HFF-Myc (cell line): ENCODE measurements at places on chromosomes 5 and 9.

DNA sequence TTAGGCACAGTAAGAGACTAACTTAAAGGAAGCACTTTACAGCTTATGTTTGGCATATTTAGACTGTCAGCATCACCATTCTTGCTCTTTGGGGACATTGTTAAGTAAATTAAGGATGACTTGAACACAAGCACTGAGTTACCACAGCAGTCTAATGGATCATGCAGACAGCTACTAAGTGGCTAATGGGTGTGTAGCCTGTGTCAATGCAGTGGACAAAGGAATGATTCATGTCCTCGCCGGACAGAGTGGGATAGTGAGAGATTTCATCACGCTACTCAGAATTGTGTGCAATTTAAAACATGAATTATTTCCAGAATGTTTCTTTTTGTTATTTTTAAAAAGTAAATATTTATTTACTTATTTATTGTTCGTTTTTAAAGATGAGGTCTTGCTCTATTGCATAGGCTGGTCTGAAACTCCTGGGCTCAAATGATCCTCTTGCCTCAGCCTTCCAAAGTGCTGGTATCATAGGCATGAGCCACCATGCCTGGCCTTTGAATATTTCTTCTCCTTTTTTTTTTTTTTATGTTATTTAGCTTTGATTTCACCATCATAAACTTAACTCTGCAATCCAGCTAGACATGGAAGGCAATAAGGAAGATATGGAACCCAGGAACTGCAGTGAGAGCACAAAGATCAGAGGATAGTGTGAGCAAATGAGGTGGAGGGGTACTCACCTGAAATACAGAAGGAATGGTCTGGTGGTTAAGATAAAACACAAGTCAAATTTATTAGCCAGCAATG, 53.0 kb upstream of the KLF4 start:
- no peak for DNase-seq

GRCh38 chr5:163614787-163615186, 109.4 kb downstream of the MAT2B start:
- no peak for DNase-seq

GRCh38 chr5:140855772-140856674, at the start of gene PCDHA10:
PCDHA10 (plus strand) TSS chr5:140855897; CDS start chr5:140856049, 152 bp downstream.
- no peak for DNase-seq

DNA sequence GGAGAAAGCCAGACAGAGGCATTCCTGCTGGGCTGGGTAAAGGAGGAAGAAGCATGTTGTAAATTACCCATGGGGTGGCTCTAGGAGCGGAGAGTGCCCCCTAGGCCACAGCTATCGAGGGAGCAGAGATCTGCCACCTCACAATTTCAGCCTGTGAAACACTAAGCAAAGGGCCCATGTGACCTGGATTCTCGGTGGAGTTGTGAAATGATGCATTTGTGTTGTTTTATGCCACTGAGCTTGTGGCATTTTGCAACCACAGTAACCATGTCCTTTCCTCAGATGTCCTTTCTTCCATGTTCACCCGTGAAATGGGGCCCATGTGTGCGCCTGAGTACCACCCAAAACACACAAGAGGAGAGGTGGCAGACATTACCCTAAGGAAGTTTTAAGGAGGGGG, 159.3 kb downstream of the SYK start:
- no peak for DNase-seq

DNA sequence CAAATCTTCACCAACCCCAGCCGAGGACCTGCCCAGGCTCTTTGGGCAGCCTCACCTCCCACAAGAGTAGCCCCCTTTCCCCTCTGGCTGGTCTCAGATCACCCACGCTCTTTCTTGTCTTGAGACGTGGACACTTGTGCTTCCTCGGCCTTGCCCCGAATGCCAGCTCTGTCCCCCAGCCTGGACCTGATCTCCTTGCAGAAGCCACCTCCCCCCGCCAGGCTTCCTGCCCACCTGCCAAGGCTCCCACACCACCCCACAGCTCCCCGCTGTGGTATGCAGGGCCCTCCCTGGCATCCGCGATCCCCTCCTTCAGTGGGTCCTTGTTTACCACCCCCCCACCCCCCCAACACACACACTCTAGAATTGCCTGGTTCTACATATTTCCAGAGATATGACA, 133.7 kb downstream of the ROR2 start:
- no peak for DNase-seq

- DNase-seq = no peak
Measured at GRCh38 chr9:4298255-4299004, 1.4 kb downstream of the GLIS3 start.

DNA sequence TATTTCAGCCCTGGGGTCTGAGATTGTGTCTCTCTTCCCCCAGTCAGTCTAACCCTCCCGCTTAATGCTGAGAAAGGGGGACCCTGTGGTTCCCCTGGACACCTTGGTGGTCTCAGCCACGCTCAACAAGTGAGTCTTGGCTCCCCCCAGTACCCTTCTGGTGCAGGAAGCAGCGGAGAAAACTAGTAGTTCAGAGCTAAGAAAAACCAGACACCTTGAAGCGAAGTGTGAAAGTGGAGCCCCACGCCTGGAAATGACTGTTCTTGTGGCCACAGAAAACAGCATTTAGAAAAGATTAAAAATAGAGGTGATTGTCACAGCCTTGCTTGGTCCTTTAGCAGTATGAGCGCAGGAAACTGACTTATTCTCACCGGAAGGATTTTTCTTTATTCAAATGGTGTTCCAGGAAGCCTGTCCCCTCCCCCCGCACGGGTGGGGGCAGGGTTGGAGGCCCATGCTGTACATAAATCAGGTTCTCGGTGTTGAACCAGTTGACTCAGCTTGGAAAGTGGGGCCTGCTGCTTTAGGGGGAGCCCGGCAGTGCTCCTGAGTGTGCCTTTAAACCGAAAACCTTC, 8.1 kb downstream of the ARPC5L start:
- no peak for DNase-seq

DNA sequence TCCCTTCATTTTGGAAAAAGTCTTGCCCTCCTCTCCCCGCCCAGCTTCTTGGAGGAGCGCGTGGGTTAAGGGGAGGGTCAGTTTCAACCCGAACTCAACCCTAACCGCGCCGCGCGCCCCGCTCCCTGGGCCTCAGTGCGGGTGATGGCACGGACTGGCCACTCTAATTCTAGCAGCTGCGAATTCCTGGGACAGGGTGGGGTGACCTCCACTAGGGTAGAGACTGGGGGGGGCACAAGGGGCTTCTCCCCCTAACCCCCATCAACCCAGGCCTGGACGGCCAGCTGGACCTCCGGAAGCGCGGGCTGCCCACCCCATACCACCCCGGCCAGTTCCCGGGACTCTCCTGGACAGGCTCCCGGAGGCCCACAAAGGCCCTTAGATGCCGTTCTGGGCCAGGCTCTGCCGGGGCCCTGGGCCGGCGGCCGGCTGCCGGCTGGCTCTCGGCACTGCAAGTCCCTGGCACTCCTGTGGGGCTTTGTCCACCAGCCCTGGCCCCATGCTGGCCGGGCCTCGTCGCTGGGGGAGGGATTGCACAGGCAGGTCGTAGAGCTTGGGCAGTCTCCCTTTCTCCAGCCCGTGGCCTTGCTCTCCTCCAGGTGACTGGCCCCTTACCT, 7.2 kb upstream of the PSD2 start:
- DNase-seq = no peak

GRCh38 chr9:34227445-34227844, 48.6 kb downstream of the UBAP1 start:
- DNase-seq = no peak

GRCh38 chr5:54669845-54670244, 152.3 kb downstream of the SNX18 start:
- no peak for DNase-seq

DNA sequence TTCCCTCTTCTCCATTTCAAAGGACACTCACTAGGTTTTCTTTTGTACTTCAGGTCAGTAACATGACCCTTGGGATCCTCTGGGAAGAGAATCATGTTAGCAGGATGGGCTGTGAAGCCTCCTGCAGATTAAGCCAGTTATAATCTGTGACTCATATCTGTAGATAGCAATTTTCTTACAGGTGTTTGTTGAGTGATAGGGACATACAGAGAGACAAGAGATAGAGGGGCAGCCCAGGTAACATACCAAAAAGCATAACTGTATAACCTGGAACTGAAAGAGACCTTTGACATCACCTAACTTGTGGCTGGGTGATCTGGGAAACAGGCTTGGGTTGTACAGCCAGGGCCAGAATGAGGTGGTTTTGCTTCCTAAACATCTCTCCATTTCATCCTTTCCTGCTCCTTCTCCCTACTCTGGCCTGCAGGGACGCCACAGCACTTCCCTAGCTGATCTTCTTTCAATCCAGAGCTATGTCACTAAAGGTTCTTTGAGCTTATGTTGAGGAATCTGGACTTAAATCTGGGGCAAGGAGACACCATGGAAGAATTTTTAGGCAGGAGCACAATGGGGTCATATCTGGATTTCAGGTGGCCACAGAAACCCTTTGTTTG, 21.0 kb upstream of the PPARGC1B start:
- DNase-seq = no peak

GRCh38 chr5:119323601-119324000, 32.2 kb upstream of the TNFAIP8 start:
- DNase-seq = no peak

DNA sequence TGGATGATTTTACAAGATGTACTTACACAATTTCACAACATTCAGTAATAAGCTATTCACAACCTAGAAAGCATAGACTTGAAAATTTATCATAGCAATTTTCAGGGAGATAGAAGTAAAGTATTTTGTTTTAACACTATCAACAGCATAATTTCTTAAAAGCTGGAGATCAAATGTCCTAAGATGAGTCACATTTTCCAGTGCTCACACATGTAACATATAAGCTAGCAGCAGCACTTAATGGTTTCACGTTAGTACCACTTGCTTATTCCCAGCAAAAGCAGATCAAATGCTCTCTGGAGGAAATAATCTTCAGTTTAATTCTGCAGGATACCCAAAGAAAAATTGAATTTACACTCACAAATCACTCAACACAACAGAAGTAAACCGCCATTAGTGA, 6.5 kb downstream of the OR13C8 start:
- no peak for DNase-seq

GRCh38 chr5:111251921-111252320, 27.7 kb downstream of the CAMK4 start:
- DNase-seq = no peak

GRCh38 chr9:128144239-128145181, 4.7 kb upstream of the LCN2 start:
- no peak for DNase-seq

DNA sequence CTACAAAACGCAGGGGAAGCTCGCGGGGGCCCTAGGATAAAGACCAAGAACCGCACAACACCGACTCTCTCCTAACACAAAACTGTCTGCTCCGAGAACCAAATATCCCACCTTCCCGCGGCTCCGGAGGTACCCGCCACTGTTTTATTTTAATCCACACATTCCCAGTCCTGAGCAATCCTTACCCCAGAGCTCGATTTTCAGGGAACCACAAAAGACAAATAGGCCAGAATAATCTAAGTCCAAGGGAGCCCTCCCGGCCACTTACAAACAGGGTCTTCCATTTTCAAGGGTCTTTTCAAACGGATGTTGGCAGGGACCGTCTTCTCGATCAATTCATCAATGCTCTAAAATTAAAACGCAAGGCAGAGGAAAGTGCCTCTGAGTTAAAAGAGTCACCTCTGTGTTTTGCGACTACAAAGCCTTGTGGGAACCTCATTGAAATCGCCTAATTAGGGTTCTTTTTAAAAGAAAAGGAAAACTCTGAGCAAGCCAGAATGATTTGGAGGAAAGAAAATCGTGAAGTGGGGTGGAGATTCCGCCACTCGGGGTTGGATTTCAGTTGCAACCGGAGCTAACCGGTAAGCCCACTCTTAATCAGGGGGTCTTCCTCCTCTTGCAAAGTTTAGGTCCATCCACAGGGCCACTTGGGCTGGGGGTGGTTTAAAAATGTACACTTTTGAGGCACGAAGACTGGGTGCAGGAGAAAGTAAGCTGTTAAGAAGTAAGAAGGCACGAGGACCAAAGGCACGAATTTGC, 1.0 kb downstream of the GLDC start:
- no peak for DNase-seq

- no peak for DNase-seq
Measured at GRCh38 chr5:32369542-32370155, 56.9 kb upstream of the MTMR12 start.

GRCh38 chr9:136117916-136118319, 757 bp downstream of the TMEM250 start:
- no peak for DNase-seq

DNA sequence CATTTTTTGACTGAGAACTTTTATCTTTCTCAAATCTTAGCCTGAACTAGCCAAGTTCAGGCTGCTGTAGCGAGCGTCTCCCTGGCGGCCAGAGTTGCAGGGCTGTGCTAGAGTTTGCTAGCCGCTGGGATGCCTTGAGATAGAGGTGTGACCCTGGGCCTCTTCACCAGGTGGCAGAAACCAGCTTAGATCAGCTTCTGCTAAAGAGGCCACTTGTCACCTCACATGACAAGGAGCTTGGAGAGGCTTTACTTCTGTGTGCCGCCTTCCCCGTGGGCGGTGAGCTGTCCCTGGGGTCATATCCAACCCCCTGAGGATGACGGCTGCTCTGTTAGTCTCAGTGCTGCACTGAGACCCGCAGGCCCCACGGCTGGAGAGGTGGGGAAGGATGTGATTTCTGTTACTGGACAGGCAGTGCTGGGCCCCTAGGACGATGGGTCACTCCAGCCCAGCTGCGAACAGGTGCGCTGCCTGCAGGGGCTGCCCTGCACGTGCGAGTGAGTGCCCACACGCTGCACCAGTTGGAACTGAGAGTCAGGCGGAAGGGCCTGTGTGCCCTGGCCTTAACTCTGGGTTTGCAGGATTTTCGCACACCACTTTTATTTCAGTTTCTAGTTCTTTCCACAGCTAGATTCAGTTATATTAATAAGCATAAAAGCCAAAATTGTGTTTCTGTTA, 63.8 kb downstream of the EHMT1 start:
- no peak for DNase-seq

- DNase-seq = peak; percentile 54
Measured at GRCh38 chr5:96752341-96753016, 55.3 kb downstream of the ERAP1 start.

DNA sequence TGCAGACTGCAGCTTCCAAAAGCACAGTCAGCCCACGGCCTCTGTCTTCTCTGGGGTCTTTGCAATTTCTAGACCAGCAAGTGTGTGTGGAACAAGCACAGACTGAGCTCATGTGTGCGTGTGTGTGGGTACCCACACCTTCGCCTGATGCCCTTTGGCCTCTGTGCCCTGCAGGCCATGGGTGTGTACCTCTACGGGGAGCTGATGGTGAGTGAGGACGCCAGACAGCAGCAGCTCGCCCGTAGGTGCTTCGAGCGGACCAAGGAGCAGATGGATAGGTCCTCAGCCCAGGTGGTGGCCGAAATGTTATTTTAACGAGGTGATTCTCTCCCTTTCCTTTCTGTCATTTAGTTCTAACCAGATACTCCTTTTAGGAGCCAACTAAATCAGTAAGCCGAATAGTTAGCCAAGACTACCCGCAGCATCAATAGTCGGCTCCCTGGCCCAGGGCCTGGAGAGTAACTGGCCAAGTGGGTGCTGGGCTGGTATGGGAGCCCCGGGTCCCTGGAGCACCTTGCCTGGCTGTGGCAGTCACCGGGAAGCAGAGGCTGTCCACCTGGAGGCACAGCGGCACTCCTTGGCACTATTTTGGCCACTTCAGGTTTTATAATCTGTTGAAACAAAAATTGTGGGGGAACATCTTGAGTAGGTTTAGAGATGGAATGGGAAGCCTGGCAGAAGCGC, 235.0 kb downstream of the FANCC start:
- no peak for DNase-seq

GRCh38 chr9:12595400-12595799, 97.8 kb upstream of the TYRP1 start:
- DNase-seq = no peak

- DNase-seq = no peak
Measured at GRCh38 chr5:76180814-76181805, 97.9 kb downstream of the SV2C start.

GRCh38 chr9:127887792-127888191, 10.3 kb upstream of the AK1 start:
- no peak for DNase-seq

GRCh38 chr5:60551250-60551649, 148.7 kb downstream of the DEPDC1B start:
- DNase-seq = no peak
